ENCODE measurements at places on chromosomes 1 and 21. TPM values are rescaled to one million over a fixed set of nuclear protein-coding genes. Genes with fewer than 3 reads are reported as not detected.

- no peak overlapping the region for H3K27ac ChIP-seq
- H3K4me3 ChIP-seq: no peak overlapping the region
- H3K36me3 ChIP-seq: no peaks in the 10 kb centered on the region
- DNase-seq: no peak
- H3K4me1 ChIP-seq: peaks cover 4% of the 10 kb centered on the region
These were observed 71.6 kb downstream of the TRIM33 start for GRCh38 chr1:114439369-114439768.

DNA sequence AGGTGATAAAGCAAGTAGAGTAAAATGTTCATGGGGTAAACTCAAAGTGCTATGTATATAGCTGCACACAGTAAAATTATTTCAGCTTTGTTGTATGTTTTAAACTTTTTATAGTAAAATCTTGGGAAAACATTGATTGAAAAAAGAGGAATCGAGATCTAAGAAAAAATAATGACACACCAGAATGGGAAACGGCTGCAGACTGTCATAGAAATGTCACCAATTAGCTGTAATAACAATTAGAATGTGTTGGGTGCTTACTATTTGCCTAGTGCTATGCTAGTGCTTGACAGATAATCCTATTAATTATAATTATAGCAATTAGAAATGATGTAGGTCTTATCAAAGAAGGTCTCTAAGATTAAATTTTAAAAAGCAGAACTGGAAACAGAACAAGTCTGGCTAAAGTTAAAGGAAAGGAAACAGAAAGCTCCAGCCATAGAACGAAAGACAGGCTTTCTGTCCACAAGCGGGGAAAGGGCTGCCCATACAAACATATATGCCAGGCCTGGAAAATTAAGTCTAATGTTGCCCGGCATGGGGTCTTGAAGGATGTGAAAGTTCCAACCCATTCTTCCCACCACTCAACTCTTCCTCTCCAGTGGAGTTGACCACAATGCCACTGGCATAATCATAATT is 5.0 kb downstream of the PCNX2 start:
- no peak for DNase-seq
- no peaks in the 10 kb centered on the region for H3K4me1 ChIP-seq
- no peaks in the 10 kb centered on the region for H3K36me3 ChIP-seq
- H3K27ac ChIP-seq: no peak overlapping the region
- no peak overlapping the region for H3K4me3 ChIP-seq
- no peaks in the 10 kb centered on the region for H3K27me3 ChIP-seq

DNA sequence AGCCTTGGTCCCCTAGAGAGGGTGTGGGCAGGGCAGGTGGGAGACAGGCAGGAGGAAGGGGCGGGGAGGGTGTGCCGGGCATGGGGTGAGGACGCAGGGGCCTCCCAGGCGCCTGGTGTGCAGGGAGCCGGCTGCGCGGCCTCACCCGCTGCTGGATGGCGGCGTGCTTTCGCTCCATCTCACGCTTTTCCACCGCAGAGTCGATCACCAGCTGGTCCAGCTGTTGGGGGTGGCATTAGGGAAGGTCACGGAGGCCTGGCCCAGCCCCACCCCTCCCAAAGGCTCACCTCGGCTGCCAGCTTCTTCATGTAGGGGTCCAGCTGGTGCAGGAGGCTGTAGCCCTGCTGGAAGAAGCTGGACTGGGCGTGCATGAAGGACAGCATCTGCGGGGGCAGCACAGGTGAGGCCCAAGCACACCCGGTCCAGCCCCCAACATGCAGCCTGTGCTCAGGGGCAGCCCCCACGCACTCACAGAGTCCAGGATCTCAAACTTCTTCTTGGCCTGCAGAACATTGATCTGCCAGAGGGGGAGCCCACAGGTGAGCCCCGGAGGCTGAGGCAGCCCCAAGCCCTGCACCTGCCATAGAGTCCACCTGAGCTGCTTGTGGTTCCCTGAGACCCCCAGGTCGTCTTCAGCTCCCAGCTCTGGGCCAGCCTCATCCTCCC is 7.9 kb downstream of the ACAP3 start:
- no peak overlapping the region for H3K4me3 ChIP-seq
- H3K36me3 ChIP-seq: no peaks in the 10 kb centered on the region
- DNase-seq: no peak
- H3K27ac ChIP-seq: no peak overlapping the region
- no peaks in the 10 kb centered on the region for H3K4me1 ChIP-seq

DNA sequence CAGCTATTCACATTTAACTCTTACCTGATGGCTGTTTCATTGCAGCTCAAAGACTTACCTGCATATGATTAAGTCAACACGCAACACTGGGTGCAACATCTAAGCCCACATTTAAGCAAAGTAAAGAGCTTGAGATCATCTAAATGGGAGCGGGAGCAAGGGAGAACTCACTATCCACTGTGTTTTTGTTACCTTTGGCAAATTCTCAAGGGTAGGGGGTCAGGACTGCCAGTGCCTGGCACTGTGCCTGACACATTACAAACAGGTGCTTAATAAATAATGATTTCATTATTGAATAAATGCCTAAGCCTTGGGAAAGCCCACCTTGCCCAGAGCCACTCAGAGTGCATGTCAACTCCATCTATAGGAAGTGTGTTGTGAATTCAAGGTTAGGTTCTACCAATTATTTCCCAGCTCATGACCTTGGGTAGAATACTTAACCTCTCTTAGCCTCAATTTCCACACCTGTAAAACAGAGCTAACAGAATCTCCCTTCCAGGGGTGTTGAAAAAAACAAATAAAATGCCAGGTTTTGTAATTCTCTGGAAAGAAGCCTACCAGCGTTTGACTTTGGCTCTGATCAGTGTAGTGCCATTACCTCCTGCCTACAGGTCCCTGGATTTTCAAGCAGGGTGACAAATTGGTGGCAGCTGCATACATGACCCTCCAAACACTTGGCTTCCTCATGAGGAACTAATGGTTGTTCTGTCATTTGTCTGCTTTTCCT is 109.7 kb downstream of the TGFBR3 start:
- H3K36me3 ChIP-seq: no peaks in the 10 kb centered on the region
- no peak for DNase-seq
- H3K4me1 ChIP-seq: peaks cover 8% of the 10 kb centered on the region
- no peak overlapping the region for H3K4me3 ChIP-seq

DNA sequence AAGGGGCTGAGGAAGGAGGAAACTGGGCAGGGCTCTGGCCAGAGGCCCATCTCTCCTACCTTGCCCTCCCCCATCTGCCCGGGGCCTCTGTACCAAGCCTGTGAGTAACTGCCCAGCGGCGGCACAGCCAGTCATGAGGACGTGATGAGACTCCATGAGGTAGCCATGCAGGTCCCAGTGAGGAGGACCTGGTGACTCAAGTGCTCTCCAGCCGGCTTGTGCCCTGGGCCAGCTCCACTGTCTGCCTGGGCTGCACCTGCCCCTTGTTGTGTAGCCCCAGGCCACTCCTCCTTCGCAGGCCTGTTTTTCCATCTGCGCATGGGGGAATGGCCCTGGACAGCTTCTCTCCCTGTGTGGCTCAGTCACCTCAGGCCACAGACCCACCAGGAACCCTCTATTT is 42.0 kb upstream of the PADI1 start:
- H3K36me3 ChIP-seq: no peaks in the 10 kb centered on the region
- H3K27me3 ChIP-seq: no peaks in the 10 kb centered on the region
- H3K27ac ChIP-seq: no peak overlapping the region
- no peak for DNase-seq
- no peak overlapping the region for H3K4me3 ChIP-seq

The TSPEAR gene
- 0.22 TPM for total RNA-seq
